ENCODE measurements at places on chromosomes 5 and 9.

GRCh38 chr9:30075451-30076199, 2308.8 kb upstream of the ACO1 start:
- peak; percentile 41 for DNase-seq

DNA sequence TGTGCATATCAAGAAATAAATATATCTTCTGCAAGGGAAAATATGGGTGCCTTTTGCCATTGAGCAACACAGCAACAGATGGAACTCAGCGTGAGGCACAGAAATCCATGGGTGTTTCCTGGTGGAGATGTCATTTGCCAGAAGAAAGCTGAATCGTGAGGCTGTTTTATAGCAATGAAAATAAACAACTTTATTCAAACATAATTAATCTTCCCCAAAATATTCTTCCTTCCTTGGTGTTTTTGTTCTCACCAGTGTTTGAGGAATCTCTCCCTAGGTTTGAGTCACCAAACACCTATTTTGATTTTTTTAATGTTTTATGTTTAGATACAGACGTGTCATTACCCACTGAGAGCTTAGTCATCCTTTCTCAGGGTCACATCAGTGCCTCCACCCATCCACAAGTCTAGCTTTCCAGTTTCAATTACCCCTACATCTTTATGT, 65.8 kb upstream of the PAPPA start:
- no peak for DNase-seq

DNA sequence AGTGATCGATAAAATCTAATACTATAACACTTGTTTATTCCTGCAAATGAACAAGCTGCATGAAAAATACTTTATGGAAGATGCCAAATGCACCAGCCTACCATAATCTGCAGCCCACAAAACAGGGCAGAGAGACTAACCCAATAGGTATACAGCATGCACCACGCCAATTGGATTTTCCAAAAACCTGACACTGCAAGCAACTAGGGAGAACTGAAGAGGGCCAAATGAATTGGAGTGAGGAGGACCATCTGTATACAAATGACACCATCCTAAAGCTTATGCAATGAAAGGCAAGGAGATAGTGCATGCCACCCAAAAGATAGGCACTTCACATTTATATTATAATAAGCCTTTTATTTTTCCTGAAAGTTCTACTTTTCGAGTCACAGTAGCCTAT, 100.4 kb downstream of the SPOCK1 start:
- no peak for DNase-seq

- DNase-seq = no peak
These were observed 58.3 kb upstream of the WDR41 start for GRCh38 chr5:77550406-77550805.

GRCh38 chr5:17223367-17224185, 6.1 kb downstream of the BASP1 start:
- DNase-seq = no peak

DNA sequence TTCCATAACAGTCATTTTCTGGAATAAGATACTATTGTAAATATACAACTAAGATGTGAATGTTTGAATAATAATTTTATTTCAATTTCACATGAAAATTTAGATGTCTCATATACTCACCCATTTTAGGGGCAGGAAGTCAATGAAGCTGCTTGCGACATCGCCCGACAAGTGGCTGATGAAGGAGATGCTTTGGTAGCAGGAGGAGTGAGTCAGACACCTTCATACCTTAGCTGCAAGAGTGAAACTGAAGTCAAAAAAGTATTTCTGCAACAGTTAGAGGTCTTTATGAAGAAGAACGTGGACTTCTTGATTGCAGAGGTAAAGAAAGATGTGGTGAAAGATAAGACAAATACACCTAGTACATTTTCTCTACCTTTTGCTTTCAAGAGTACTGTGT, 8.6 kb downstream of the BHMT start:
- DNase-seq = no peak
